ENCODE measurements at places on chromosomes 16 and 17.

DNA sequence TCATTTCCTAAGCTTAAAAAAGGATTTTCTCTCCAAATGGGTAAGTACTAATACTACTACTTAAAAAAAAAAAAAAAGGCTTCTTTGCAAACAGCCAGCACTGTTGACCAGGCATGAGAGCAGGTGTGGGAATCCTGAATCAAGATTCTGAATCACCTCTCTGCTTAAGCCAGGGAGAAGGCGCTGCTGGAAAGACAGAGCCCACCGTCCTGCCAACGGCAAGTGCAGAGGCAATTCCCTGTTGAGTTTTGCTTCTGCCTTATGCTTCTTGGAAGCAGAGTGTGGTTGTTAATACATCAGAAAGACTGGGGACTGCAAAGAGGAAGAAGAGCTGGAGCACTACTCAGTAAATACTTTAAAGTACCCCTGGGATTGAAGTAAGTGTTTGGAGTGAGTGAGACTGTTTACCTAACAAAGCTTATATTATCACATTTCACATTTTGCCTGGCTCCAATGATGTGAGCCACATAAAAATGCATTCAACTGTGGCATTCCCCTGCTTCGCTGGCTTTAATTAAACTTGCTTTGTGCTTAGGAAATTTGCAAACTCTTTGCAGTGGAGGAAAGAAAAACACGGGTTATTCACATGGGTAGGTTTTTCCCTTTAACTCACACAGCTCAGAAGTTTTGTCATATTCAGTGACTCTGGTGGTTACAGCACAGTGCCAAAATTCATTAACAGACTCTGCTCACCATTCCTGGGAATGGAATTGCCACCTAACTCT lies 86.0 kb upstream of the KIF2B start:
- DNase-seq: no peak

GRCh38 chr17:66317629-66318028 lies 15.2 kb downstream of the PRKCA start:
- DNase-seq: no peak

- DNase-seq: no peak
Observed at GRCh38 chr17:42678951-42679491, 2.2 kb upstream of the PLEKHH3 start.

DNA sequence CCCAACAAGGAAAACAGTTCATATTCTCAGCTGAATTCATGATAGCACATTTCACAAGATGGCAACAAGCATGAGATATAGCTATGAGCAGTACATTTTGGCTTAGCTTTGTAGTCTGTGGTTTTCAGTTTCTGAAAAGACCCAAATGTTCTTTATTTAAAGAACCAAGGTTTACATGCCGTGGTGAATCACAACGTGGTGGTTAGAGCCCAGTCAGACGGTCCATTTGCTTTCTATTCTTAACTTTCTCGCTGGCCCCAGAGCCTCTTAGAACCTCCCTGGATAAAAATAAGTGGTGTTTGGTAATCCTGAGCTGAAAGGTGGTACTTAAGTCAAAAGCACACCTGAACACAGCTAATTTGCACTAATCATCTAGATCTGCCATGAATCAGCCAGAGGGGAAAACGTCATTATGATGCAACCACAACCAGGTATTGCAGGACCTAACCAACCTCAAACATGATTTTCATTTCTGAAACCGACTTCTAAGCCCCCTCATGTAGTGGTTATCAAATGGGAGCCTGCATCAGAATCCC lies 18.6 kb upstream of the HAPSTR1 start:
- no peak for DNase-seq

Measured in T-helper 9 cell (primary cell).